ENCODE measurements at places on chromosomes 5 and 9.
A peak's percentile ranks its signal among the peaks of the same experiment; 100 is the strongest.

GRCh38 chr5:119743927-119744326 lies 114.6 kb downstream of the FAM170A start:
- no peak for DNase-seq

DNA sequence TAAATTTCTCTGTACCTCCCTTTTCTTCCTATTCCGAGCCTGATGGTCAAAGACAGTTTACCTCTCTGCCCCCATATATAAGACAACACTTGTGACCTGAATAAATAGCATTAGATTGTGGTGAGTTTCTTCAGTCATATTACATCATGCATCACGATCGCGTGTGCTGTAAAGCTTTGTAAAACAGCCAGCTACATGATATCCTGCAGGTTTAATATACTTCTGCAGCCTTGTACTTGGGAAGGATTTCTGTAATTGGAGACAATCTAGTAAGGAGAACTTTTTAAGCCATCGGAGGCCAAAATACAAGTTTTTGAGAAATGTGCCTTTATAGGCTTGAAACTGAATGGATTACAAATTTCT lies 711.8 kb upstream of the WWC1 start:
- DNase-seq, result no peak

DNA sequence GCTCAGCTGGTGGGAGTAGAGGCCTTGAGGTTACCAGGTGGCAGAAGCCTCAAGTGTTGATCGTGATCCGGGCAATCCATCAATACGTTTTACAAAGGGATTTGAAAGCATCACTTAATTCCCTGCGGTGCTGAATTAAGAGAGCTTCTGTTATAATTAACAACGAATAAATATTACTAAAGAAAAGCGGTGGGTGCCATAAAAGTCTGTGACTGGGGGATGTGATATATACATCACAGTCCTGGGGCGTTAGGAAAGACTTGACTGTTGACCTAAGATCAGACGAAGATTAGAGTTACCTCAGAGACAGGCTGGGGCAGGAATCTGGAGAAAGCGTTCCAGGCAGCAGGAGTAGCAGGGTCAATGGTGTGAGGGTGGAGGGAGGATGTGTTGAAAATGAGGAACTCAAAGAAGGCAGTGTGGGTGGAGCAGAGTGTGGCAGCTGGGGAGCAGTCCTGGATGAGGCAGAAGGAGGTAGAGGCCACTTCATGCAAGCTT lies 6.7 kb upstream of the C5orf63 start:
- DNase-seq, result no peak

DNA sequence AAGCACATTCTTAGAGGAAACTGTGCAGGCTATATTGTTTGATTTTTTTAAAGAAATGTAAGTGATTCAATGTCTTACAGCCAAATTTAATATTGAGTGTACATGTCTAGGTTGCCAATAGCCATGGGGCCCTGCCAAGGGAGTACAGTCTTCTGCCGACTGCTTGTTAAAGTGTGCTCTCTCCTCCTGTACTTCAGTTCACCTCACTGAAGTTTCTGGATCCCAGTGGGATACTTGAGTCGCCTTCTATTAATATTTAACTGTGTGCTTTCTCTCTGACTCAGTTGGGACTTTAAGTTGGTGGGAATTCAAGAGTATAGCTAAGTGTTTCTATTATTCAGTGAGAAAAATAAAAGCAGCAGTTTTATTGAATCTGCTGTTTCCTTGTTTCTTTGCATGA lies 44.5 kb upstream of the C5orf47 start:
- peak; percentile 34 for DNase-seq

GRCh38 chr9:97220894-97221477 lies 86.5 kb upstream of the CCDC180 start:
- DNase-seq, result no peak

GRCh38 chr5:3041001-3041400 lies 289.5 kb upstream of the IRX2 start:
- no peak for DNase-seq

- no peak for DNase-seq
Measured at GRCh38 chr9:96524045-96524444, 74.1 kb downstream of the HABP4 start.

DNA sequence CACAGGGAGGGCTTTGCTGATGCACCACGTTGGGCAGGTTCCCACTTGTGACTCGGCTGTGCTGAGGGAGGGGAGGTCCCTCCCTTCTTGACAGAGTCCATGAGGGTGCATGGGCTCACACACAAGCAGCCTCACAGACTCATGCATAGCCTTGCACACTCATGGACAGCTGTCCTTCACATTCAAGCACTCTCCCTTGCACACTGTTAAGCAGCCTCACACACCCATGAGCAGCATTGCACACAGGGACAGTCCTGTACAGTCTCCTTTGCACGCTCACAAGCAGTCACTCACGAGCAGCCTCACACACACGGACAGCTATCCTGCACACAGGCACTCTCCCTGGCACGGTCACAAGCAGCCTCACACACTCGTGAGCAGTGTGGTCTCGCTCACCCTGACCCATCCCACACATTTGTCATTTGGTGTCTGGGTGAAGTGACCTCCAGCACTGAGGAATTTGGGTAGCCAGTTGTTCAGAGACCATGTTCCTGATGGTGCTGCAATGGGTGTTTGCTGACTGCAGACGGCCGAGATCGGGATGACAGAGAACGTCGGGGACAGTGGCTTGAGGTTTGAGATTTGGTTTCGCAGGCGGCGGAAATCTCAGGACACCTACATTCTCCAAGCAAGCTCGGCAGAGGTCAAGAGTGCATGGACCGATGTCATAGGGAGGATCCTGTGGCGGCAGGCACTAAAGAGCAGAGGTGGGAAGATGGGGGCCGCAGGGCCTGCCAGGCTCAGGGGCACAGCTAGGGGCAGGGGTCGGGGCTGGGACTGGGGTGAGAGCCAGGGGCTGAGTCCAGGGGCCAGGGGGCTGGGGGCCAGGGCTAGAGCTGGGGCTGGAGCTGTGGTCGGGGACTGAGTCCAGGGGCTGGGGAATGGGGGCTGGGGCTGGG lies 17.7 kb upstream of the LRRC14B start:
- no peak for DNase-seq

DNA sequence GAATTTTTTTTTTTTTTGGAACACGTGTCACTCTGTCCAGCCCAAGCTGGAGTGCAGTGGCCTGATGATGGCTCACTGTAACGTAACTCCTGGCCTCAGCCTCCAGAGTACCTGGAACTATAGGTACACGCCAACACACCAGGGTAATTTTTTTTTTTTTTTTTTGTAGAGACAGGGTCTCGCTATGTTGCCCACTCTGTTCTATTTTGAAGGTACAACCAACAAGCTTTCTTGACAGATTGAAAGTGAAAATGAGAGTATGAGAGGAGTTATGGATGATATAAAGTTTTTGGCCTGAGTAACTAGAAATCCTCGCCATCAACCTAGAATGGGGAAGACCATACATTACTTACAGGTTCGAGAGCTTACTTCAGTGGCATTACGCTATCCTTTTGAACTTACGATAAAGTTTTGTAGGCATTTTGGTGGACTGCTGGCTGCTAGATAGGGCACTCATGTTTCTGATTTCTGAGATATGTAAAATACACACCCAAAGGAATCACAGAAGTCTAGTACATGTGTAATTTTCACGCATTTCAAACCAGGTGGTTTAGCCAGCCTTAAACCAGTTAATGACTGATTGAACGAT lies 806 bp upstream of the CDC42SE2 start:
- no peak for DNase-seq

DNA sequence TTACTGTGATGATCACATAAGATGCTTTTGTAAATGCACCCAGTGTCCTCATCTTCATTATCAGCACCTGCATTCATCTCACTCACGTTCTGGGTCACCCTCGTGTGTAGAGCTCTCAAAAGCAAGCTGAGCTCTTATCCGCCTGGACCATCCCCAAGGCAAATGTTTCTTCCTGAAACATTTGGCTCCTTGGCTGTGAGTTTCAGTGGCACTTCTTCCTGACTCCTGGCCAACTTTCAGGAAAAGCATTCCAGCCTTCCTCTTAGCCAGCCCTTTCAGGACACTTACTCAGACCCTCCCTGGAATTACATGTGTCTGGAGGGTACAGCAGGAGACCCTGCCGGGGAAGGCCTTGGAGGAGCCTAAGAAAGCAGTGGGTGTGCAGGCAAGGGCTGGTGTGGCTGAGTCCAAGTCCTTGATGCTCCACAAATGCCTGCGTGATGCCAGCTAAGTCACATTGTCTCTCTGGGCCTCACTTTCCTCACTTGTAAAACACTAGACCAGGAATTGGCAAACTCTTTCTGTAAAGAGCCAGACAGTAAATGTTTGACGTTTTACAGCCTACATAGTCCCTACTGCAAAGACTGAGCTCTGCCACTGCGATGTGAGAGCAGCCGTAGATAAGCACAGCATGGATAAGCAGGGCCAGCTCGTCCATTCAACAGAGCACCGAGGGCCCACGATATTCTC lies 72.1 kb downstream of the PDE6A start:
- DNase-seq, result no peak

GRCh38 chr5:179122411-179123108 lies 62.4 kb downstream of the ZNF354C start:
- DNase-seq, result no peak

- no peak for DNase-seq
Measured at GRCh38 chr9:16594787-16595186, 275.7 kb downstream of the BNC2 start.

DNA sequence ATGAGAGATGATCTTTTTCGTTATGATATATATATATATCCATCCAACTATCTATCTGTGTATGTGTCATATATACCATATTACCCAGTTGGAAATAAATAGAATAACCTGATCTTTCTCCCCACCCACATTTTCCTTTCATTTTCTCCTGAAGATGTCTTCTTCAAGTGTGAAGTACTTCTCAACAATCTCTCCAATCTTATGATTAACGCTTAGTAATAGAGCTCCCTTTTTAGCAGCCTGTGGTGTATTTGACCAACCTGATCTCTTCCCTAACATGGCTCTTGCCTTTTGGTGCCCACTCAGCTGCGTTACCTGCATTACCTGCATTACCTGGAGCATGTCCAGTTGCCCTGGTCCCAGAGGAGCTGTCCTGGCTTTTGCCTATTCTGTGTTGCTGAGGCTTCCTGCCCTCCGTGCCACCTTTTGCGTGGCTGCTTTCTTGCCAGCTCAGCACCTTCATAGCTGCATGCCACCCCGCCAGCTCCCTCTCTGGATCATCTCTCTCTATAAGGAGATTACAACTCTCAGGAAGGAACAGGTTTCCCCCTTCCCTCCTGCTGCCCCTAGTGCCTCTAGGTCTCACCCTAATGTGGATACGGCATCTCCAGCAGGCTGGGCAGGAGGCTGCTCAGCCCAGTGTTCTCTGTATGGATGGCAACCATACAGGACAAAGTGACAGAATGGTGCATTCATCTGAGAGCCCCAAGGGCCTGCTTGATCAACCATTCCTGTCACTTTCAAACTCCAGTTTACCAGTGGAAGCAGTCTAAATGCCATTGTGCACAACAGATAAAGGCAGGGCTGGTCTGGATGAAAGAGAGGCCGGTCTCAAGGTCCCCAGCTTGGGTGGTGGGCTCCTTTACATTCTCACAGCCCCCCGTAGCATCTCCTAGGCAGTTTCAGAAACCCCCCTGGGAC lies 126.7 kb downstream of the GADD45G start:
- no peak for DNase-seq

DNA sequence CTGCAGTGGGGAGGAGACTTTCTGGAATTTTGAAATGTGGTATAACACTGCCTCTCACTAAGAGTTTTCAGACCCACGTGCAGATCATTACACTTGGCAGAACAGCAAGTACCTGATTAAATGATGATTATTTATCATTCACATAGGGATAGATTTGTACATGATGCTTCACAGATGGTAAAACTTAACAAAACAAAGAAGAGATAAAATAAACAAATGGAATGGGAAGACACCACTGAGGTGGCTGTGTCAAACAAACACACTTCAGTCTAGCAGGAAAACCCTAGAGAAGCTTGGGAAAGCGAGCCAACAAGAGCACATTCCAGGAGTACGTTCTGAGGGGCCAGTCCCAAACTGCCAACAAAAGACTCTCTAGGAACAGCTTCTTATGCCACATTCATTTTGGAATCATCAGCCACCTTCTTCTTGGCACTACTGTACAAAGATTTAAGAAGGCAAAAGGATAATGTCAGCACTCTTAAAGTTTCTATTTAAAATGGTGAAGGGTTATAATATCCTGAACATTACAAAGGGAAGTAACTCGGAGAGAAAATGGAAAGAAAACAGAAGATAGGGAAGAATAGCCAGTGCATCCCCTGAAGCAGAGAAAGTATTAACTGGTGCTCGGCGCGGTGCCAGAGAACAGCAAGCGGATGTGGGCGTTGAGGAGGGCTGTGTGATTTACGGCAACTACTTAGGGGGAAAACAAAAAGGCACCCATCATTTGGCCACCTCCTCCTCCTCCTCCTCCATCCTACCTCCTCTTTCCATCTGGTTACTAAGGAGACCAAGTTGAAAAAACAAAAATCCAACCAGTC lies 1.6 kb downstream of the MED27 start:
- peak; percentile 38 for DNase-seq

GRCh38 chr9:130913599-130914416 lies 17.2 kb upstream of the QRFP start:
- no peak for DNase-seq

DNA sequence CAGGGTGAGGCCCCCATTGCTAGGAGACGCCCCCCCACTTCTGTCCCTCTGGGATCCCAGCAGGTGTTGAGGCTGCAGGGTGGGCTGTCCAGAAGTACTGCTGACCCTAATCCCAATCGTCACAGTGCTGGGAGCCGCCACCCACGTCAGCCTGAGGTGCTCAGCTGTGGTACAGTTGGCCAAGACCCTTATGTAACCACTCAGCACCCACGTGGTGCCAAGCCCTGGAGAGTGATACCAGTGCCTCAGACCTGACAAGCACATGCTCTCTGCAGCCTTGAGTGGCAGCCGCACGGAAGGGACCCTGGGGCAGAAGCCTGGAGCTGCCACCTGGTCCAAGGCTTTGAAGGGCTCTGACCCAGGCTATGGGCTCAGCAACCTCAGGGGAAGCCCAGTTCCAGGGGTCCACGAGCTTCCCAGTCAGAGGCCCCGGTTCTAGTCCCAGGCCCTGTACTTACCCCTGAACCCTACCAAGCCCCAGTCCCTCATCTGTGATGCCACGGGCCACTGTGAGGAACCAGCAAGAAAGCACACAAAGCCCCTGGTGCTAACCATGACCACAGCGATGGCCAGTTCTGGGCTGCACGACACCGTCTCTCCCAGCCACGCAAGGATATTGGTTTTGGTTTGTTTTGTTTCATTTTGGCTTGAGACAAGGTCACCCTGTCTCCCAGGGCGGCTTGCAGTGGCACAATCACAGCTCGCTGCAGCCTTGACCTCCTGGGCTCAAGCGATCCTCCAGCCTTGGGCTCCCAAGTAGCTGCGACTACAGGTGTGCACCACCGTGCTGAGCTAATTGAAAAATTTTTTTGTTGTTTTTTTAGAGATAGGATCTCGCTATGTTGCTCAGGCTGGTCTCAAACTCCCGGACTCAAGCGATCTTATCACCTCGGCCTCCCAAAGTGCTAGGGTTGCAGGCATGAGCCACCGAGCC lies 50.7 kb downstream of the DBH start:
- peak; percentile 47 for DNase-seq

DNA sequence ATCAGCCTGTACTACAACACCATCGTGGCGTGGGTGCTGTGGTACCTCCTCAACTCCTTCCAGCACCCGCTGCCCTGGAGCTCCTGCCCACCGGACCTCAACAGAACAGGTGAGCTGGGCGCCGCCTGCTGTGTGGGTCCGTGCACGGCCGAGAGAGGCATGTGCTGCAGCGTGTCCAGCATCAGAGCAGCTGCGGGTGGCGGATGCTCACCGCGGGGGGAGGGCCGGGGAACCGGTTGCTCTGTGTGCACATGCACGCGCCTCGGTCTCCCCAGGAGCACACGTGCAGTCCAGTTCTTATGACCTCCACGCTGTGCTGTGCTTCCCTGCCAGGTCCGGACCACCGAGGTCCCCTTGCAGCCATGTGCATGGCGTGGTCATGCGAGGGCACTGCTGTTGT lies 7.6 kb downstream of the SLC6A18 start:
- no peak for DNase-seq
